ENCODE measurements at places on chromosomes 7 and 10.

DNA sequence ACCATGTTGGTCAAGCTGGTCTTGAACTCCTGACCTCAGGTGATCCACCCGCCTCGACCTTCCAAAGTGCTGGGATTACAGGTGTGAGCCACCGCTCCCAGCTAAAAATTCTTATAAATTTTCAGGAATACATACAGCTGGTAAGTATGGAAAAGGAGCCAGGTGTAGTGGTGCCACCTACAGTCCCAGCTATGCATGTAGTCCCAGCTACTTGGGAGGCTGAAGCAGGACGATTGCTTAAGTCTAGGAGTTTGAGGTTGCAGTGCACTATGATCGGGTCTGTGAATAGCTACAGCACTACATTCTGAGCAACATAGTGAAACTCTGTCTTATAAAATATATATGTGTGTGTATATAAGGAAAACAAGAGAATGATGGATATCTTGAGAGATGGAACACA, 19.0 kb downstream of the LDB1 start:
- no peak for DNase-seq

- no peak for DNase-seq
Measured at GRCh38 chr7:116226664-116227063, 16.3 kb downstream of the TES start.

DNA sequence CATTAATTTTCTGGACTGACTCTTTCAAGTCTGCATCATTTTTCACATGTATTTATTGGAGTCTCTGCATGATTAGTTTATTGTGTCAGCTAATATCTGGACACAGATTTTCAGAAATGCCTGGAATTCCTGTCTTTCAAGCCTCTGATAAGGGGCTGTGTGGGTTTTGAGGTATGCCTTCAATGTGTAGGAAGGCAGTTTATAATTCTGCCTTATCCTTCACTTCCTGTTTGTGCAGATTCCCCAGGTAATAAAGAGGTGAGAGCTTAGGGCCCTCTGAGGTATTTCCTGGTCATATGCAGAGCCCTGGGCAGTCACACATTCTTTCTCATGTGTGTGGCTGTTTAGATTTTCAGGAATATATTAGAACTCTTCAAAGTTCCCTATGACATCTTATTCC, 79.4 kb upstream of the PRKCQ start:
- DNase-seq, result no peak

GRCh38 chr7:101217388-101218235, at the start of the genes PLOD3 and ZNHIT1:
PLOD3 (minus strand) TSS chr7:101217581; CDS start chr7:101217274, 307 bp downstream.
ZNHIT1 (plus strand) TSS chr7:101218165; CDS start chr7:101218196, 31 bp downstream.
- DNase-seq, result peak; percentile 91

- DNase-seq, result no peak
Measured at GRCh38 chr7:116574025-116574822, 49.4 kb downstream of the CAV1 start.

- no peak for DNase-seq
Measured at GRCh38 chr7:129569811-129570215, 41.7 kb upstream of the NRF1 start.

GRCh38 chr7:265998-266850, 23.7 kb upstream of the FOXL3 start:
- DNase-seq, result no peak

GRCh38 chr7:55194522-55194921, 170.6 kb upstream of the LANCL2 start:
- DNase-seq, result no peak

GRCh38 chr10:91424016-91424415, 13.9 kb downstream of the HECTD2 start:
- no peak for DNase-seq

DNA sequence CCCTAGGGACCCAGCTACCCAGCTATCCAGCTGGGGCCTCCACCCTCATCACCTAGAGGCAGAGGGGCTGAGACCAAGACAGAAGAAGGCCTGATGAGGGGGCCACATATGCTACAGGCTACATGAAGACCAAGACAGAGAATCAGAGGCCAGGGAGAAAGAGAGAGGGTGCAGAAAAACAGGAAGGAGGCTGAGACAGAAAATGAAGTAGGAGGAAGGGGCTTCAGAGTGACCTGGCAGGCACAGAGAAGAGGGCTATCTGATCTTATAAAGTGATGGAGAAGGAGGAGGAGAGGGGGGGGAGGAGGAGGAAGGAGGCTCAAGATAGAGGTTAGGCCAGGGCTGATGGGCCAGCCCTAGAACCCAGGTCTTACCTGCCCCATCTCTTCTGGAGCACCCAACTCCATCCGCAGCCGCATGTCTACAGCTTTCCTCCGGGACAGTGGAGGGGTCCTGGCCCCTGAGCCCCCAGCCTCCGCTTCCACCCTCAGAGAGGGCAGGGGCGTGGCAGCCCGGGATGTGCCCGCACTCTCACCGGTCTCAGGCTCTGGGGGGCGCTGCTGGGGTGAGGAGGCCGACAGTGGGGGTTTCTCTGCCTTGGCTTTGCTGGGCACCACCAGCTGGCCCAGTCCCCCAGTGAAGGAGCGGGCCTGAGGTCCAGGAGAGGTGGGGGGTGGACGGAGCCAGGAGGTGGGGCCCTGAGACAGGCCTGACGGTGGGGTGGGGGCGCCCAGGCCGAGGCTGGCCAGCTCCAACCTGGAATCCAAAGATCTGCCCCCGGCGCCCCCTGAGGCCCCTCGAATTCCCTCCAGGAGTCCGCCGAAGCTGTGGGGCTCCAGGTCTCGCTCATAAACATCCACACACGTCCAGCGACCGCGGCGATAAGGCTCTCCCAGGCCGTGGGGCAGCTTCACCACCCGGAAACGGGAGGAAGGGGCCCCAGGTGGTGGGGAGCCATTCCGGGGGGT, 1.8 kb downstream of the TSC22D4 start:
- DNase-seq, result no peak

Measured in NCI-H1048 (cell line).